ENCODE measurements at places on chromosomes 1 and 21.
A peak's percentile ranks its signal among the peaks of the same experiment; 100 is the strongest.

DNA sequence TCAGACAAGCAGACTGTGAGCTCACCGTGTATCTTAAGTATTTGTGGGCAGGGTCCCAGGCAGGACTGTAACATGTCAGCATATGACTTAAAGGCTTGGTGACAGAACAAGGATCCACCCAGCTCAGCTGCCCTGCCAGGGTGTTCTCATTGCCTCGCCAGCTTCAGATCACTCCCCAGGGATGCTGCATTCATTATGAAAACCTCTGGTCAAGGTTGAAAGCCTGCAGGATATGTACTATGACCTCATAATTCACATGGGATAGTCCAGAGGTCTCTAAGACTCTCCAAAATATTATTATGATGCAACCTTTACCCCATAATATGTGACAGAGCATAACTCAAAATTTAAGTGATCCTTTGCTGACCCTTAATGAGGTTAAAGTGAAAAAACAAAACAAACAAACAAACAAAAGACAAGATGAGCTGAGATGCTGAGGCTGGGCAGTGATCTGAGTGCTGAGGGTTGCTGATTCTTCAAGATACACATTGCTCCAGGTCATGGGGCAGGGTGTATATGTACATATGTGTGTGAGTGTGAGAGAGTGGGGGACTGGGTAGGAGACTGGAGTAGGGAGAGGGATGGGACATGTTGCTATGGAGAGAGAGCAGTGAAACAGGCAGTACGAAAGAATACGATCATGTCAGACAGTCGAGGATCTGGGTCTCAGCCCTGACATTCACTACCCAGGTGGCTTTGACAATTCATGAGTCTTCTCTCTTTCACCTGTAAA is 98.8 kb upstream of the DUSP10 start:
- DNase-seq: no peak

DNA sequence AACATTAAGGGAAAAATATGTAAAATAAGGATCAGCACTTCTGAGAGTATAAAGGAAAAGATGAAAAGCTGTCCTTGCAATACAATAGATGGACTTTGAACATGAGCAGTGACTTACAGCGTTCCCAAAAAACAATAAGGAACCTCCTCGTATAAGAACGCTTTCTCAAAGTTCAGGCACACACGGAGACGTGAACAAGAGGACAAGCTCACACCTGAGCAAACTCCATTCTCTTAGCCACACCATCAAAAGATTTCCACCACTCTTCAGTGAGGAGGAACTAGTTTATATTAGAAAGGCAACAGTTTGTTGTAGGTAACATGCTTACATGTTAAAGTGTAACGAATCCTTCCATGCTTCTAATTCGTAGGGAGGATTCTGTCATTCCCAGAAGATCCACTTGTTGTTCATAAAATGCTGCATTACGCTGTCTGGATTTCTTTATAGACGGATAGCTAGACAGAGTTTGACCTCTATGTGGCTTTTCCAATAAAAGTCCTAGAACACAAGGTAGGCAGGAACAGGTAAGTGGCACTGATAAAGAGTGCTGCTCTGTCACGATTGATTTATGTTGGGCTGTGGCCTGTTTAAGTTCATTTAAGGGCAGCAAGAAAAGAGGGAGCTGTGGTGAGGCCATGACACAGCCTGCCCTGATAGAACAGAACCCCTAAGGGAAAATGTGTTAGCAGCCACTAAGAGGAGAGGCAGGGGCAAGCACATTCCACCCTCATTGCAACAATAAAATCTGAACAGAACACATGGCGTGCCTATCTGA is 37.0 kb upstream of the ATP1A1 start:
- DNase-seq: no peak

DNA sequence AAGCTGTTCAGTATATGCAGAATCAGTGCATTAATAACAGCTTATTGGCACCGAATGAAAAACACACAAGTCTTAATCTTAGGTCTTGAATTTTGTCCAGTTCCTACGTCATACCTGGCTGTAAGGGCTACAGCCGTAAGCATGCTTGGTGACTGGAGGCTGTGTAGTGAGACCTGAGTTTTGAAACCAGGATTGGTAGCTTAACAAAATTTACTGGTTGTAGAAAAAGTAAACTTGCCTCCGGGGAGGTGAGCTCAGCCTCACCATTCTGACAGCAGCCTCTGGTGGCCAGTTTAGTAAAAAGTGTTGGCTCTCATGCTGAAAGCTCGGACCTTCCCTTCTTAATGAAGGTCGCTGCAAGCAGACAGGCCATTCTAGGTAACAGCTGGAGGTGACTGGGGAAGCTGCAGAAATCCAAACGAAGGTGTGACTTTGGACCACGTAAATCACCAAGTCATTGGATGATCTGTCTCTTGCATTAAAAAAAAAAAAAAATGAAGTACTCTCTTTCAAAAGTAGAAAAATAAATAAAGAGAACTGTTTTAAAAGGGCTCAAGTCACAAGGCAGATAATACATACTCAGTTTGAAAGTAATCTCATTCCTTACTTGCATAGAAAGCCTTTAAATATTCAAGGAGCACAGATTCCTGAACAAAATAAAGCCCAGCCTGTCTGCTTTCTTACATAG is 48.9 kb downstream of the HLCS start:
- no peak for DNase-seq

- no peak for DNase-seq
Measured at GRCh38 chr1:233587958-233588799, 25.7 kb upstream of the KCNK1 start.

- DNase-seq: no peak
Measured at GRCh38 chr1:196980859-196981258, 3.5 kb downstream of the CFHR5 start.

- peak; percentile 69 for DNase-seq
Measured at GRCh38 chr1:47023268-47024140, at the start of gene CYP4X1. CYP4X1 (plus strand) TSS chr1:47023669; CDS start chr1:47023818, 149 bp downstream.

GRCh38 chr1:33050221-33051076 is 13.8 kb upstream of the AK2 start:
- DNase-seq: no peak

- no peak for DNase-seq
Measured at GRCh38 chr21:15054089-15054488, 10.7 kb downstream of the NRIP1 start.

DNA sequence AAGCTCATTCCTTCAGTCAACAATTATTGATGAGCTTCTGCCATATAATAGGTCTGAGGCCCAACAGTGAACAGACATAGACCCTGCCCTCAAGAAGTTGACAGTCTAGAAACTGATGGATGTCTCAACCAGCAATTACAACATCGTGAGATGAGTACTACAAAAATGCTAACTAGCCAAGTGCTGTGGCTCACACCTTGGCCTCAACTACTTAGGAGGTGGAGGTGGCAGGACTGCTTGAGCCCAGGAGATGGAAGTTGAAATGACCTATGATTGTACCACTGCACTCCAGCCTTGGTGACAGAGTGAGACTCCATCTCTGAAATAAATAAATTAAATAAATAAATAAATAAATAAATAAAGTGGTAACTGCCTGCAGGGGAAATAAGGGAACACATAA is 11.7 kb upstream of the PTP4A2 start:
- DNase-seq: no peak

GRCh38 chr1:85448358-85448757 is 16.6 kb downstream of the DDAH1 start:
- no peak for DNase-seq

DNA sequence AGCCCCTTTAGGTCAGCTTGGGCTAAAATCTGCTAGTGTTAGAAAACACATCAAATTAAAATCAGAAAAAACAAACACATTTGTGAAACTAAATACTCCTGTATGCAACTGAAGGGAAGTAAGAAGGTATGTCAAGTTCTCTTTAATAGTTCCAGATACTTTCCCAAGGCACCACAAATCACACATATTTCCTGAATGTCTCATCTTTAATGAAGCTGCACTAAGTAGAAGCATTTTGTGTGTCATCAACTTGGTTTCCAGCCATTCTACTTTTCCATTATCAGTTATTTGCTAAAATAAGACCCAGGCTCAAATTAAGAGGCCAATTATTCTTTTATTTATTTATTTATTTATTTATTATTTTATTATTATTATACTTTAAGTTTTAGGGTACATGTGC is 34.7 kb downstream of the CRB1 start:
- no peak for DNase-seq

DNA sequence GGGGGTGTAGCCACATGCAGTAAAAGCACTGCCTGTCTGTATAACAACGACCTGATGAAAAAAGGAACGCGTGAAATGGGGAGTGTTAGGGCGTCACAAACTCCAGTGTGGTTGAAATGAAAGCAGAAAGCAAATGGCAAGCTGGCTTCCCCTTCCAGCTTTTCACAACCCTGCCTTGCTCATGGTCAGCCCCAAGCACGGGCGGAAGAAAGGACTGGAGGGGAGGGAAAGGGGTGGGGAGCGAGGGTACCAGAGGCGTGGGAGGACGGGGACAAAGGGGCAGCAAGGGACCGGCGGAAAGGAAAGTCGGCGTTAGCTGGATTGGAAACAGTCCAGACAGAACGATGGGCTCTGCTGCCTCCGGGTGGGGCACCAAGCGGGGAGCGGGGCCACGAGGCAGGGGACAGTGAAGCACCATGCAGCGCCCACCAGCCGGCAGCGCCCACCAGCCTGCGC is 9.6 kb downstream of the VPS26C start:
- peak; percentile 22 for DNase-seq

GRCh38 chr1:47756411-47756810 is 240.8 kb downstream of the TRABD2B start:
- DNase-seq: no peak

DNA sequence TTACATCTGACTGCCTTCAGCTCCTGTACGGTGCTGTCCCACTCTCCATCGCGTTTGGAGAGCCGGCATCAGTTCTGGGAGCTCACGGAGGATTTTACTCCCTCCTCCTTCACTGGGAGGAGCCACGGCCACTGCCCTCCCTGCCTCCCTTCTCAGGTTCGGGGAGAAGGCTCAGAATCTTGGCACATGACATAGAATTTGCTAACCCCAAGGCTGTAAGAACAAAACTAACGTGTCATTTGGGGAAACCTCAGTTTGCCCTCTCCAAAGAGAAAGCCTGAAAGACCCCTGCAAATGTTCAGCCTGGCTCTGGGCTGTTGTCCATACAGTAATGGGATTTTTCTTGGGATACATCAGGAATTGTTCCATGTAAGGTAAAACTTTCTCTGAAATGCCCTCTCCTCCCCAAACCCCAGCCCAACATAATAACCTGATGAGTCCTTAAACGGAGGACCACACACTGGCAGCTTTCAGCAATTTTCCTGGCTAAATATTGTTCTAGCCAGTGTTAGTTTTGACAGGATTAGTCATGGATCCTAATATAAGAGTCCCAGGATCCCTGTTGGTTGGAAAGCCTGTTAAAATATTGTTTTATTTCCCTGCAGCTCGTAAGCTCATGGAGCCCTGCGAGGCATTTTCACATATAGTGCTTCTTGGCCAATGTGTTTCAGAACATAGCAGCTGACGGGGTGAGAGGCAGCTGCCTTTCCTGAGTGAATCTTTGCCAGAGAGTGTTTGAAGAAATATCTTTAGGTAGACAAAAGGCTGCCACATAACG is 98.8 kb downstream of the RHOU start:
- no peak for DNase-seq

- DNase-seq: no peak
Measured at GRCh38 chr21:37172646-37173045, 94.5 kb downstream of the VPS26C start.

DNA sequence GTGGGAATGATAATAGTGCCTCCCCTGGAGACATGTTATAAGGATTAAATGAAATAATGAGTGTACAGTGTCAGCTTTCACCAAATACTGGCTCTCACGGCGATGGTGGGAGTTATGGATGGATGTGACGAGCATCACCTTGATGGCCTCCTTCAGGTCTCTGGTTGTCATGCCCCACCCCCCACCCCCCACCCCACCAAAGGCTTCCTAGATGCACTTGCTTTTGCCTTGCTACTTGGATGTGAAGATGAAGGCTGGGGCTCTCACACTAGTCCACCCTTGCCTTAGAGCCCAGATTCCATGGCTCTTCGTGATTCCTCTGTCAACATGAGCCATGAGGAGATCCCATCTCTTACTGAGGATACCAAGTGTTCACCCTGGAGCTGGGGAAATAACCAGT is 412.3 kb downstream of the NPHP4 start:
- DNase-seq: no peak

GRCh38 chr1:8004803-8005573 is 21.1 kb downstream of the ERRFI1 start:
- peak; percentile 87 for DNase-seq

DNA sequence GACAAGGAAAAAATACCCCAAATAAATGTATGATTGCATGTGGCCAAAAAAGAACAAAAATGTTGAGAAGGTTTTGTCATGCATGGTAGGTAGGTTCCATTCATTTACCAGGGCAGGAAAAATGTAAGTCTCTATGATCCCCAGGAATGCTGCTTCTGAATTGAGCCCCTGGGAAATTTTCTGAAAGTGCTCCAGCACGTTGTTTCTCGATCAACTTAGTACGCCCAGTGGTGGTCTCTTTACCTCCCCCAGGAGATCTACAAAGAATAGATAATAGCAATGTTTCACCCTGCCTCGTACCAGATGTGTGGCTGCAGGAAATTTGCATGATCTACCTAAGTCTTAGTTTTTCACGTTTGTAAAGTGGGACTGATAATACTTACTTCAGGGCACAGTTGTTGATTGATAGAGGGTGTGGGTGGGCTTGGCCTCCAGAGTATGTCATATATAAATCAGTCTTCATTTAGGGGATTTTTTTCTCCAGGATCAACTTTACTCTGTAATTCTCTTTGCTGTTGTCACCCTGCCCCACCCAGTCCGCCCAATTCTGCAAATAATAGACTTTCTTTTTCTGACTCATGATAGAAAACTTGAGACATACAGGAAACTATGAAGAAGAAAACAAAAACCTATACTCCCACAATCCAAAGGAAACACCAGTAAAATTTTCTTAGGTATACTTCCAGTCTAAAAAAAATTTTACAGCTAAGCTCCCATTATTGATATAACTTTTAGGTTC is 462.0 kb upstream of the RUNX1 start:
- DNase-seq: no peak

- no peak for DNase-seq
Measured at GRCh38 chr1:156389311-156389710, 20.3 kb downstream of the RHBG start.

GRCh38 chr1:41482001-41482765 is 2.3 kb downstream of the EDN2 start:
- peak; percentile 92 for DNase-seq

GRCh38 chr21:40706176-40706575 is 140.8 kb downstream of the DSCAM start:
- DNase-seq: no peak

- no peak for DNase-seq
Measured at GRCh38 chr1:6867729-6868659, 82.7 kb downstream of the CAMTA1 start.

DNA sequence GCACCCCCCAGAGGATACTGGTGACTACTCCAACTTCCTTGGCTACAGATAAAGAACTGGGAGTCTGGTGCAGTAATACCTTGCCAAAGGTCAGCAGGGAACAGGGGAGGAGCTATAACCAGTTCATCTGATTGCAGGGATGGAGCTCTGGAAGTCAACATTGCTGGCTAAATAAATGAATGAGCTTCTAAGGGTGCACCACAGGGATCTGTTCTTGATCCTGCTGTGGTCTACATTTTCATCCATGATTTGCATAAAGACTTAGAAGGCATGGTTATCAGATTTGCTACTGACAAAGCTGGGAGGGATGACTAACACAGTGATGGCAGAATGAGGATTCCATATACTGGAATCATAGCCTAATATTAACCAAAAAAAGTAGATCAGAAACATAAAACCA is 18.3 kb downstream of the PLEKHA6 start:
- no peak for DNase-seq
